Mucosa of descending colon (tissue), 3 donors: ENCODE measurements at places on chromosomes 2 and 18. TPM values are rescaled to one million over a fixed set of nuclear protein-coding genes. Genes with fewer than 3 reads are reported as not detected.

DNA sequence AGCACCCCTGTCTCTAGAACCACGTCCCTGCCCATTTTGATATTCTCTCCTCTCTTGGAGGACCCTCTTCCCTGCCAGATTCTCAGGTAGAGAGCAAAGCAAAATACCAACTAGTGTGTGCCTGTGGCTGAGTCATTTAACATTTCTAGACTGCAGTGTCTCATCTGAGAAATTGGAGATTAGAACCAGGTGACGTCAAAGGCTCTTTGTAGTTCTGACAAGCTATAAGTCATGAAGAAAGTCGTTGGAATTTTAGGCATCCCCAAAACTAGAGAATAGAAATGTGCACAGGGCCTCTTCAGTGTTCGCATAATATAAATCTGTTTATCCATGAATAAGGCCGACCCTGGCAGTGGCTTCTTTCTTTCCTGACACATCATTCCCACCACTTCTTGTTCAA is 74.4 kb upstream of the TANC1 start:
- no peak for DNase-seq

DNA sequence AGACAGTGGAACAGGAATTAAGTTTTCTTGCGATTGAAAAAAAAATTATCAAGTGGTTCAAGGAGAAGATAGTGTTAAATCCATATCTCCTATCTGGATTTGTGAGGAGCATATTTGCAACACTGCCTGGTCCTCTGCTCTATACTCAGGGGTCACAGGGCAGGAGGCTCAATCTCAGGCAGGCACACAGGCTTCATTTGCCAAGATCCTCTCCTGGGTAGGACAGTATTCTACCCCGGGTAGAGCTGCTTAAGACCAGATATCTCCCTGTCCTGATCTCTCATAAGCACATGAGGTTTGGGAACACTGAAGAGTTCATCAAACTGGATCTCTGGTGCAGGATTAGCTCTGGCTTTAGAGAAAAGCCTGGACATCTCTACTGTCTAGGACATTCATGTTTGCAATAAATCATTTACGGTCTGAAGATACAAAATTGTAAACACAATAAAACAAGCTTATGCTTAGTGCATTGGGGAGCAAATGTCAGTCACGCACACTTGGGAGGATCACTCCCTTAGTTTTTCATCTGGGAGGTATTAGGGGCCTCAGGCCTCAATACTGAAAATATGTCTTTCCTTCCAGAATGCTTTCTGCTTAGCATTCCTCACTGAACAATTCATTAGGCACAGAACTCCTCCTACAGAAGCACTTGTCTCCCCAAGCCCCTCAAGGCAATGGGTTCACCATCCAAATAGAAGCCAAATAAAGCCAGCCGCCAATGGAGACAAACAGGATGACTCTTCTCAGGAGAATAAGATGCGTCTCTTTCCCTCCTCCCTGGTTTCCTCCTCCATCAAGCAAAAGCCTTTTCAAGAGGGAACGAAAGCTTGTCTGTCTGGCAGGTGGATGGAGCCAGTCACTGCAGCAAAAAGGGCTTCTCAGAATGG is 34.1 kb upstream of the LCLAT1 start:
- DNase-seq: no peak

Gene SNX17
- total RNA-seq: 85.5 TPM

- DNase-seq: no peak
These were observed 21.4 kb upstream of the EML4 start for GRCh38 chr2:42147641-42148274.

DNA sequence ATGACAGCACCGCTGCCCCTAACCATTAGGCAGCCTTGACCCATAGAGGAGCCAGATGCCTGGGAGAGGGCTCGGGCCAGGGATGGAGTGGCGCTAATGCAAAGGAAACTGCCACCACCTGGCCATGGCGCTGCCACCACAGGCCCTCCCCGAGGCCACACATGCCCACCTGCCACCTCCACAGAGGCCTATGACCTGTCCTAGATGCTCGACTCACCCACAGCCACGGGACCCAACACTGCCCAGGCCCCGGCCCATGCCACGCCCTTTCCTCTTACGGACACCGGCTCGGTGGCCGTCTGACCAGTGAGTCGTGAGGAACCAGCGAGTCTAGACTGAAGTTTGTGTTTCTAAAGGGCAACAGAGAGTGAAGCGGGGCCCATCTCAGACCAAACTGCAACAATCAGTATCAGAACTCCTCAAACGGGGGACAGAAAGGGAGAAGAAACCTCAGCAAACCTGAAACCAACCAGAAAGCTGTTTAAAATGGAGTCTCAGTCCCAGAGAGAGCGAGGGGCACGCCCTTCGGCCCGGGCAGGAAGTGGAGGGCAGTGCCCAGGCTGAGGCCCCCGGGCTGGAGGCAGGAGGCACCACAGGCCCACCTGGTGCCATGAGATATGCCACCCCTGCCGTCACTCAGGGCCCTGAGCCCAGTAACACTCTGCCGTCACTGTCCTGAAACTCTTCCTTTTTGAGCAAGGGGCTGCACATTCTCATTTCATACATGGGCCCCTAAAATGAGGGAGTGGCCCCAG is 711 bp downstream of the GPR17 start:
- DNase-seq: peak; percentile 46
